Retina (tissue), 1 donor: ENCODE measurements at places on chromosomes 13 and 19.

DNA sequence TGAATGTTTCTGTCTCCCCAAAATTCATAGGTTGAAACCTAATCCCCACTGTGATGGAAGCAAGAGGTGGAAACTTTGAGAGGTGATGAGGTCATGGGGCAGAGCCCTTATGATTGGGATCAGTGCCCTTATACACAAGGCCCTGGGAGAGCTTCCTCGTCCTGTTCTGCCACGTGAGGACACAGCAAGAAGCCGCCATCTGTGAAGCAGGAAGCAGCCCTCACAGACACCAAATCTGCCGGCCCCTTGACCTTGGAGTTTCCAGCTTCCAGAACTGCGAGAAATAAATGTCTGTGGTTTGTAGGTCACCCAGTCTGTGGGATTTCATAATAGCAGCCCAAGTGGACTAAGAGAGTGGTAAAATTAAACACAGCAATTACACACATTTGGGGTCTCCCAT, 737.4 kb downstream of the UQCRFS1 start:
- no peak for DNase-seq

GRCh38 chr19:1715540-1715939, 37.8 kb upstream of the ONECUT3 start:
- peak; percentile 46 for DNase-seq

GRCh38 chr19:7868326-7868670, 5.9 kb downstream of the PRR36 start:
- DNase-seq, result no peak

DNA sequence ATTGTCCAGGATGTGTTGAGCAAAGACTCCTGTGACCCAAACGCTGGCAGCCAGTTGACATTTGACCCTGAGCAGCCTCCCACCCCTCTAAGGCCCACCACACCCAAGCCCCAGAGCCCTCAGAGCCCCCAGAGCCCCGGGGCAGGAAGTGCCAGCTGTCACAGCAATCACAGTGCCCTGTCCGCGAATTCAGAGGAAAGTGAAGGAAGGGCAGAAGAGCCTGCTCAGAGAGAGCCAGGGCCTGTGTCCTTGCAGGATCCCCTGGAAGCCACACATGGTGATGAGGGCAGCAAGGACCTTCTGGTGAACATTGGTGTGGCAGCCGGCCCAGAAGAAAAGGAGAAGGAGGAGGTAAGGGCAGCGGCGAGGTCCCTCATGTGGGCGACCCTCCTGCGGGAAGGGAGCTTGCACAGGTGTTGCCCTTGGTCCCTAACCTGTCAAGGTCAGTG, 63.7 kb downstream of the SPATA13 start:
- no peak for DNase-seq

GRCh38 chr13:87669379-87669978, 1.7 kb upstream of the SLITRK5 start:
- no peak for DNase-seq

GRCh38 chr19:33266974-33267484, 35.3 kb downstream of the CEBPA start:
- DNase-seq, result no peak

- DNase-seq, result peak; percentile 87
Measured at GRCh38 chr13:57631596-57632275, at the start of gene PCDH17. TSS of gene PCDH17 (plus strand) at chr13:57631744. CDS start at chr13:57632547, 803 bp downstream.

DNA sequence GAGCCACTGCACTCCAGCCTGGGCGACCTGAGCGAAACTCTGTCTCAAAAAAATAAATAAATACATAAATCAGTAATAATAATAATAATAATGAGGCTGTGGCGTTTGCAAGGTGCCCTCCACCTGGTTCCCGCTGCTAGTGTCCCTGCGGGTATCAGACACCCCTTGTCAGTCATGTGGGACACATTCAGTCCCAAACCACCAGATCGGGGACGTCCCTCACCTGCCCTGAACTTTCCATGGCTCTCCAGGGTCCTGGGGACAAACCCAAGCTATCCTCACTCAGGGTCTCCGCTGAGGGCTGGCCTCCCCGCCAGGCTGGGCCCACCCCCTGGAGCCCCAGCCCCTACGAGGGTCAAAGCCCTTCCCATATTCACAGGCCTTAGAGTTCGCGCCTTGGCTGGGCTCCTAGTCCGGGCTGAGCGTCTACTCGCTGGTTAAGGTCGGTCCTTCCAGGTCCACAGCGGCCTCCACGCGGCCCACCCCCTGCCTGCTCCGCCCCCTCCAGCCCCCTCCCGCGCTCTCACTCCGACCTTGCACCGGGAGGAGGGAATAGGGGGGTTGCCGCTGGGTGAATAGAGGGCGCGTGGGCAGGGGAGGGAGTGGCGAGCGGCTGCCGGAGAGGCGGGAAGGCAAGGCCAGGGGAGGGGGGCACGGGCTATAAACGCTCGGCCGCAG, 349 bp upstream of the KISS1R start:
- no peak for DNase-seq

DNA sequence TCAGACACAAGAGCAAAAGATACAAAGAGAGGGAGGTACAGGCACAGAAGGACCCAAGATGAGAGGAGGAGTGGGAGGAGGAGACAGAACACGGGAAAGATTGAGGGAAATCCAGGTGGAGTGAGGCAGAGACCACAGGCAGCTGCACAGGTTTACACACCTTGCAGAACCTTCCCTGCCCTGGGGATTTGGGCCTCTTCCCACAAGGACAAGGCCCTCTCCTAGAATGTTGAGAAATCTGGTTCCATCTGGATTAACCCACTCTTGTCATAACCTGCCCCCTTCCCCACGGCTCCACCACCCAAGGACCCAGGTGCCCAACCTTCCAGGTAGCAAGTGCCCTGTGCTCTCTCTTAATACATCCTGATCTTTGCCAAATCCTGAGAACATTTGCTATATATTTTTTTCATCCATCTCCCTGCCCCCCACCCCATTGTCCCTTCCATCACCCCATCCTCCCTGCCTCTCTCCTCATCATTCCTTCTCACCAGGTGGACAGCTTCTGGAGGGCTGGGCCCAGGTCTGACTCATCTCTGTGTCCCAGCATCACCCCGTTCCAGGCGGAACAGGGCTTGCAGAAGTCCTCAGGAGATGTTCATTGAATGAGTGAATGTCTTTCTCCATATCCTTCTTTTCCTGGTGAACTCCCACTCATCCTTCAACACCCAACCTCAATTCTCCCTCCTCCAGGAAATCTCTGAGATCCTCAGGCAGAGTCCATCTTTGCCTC, 8.8 kb upstream of the KLK8 start:
- no peak for DNase-seq

DNA sequence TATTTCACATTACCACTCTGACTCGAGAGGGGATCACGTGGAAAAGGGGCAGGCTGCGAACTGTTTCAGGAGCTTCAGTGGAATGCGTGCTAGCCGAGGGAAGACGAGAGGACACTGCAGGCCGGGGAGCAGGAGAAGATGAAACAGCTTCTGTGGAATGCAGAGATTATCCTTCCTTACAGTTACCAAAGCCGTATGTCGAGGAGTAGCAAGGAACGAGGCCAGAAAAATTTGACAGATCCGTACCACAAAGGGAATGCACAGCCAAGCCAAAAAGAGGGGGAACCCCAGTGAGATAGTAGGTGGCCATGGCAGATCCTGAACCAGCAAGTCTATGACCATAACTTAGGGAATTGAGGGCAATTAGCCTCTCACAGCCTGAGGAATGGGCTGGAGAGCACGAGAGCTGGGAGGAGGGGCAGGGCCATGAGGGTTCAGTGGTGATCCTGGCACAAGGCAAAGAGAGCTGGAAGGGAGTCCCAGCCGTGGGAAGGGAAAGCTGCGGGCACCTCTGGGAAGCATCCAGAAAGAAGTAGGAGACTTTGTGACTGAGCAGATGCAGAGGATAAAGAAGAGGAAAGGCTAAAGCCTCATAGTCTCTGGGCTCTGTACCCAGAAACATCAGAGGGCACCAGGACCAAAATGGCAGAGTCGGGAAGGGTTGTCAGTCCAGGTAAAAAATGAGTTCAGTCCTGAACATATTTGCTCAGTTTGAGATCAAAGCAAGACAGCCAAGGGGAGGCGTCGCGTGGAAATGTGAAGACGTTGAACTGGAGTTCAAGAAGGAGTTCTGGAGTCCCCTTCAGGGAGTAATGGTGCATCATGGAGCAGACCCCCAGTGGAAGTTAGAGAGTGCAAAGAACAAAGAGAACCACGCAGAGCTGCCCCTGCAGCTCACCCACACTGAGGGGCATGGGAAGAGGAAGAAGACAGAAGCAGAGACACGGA, 5.1 kb downstream of the COL4A1 start:
- DNase-seq, result no peak

DNA sequence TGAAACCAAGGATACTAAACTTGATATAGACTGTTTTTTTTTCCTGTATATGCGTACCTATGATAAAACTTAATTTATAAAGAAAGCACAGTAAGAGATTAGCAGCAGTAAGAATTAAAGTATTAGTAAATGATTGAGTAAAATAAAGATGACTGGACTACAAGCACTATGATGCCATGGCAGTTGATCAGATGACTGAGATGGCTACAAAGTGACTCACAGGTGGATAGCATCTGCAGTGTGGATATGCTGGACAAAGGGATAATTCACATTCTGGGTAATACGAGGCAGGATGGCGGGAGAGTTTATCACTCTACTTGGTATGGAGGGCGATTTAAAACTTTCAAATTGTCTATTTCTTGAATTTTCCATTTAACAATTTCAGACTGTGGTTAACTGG, 11.8 kb downstream of the HTR2A start:
- no peak for DNase-seq

DNA sequence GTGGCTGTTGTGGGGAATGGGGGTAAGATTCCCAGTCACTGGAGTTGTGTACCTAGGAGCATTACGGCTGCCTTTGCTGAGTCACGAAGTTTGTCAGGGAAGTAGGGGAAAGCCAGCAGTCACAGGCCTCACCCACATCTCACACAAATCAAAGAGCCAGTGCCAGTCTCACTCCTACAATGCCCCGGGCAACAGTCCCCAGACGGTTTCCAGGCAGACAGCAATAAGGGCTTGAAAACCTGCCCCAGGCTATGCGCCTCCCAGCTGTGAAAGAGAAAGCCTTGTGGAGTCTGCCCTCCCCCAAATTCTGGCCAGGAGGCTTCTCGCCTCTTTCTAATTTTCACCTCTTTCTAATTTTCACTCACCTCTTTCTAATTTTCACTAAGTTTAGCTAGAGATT, 142.3 kb upstream of the EDNRB start:
- no peak for DNase-seq

GRCh38 chr13:45416516-45417128, 1.6 kb downstream of the SLC25A30 start:
- DNase-seq, result no peak

DNA sequence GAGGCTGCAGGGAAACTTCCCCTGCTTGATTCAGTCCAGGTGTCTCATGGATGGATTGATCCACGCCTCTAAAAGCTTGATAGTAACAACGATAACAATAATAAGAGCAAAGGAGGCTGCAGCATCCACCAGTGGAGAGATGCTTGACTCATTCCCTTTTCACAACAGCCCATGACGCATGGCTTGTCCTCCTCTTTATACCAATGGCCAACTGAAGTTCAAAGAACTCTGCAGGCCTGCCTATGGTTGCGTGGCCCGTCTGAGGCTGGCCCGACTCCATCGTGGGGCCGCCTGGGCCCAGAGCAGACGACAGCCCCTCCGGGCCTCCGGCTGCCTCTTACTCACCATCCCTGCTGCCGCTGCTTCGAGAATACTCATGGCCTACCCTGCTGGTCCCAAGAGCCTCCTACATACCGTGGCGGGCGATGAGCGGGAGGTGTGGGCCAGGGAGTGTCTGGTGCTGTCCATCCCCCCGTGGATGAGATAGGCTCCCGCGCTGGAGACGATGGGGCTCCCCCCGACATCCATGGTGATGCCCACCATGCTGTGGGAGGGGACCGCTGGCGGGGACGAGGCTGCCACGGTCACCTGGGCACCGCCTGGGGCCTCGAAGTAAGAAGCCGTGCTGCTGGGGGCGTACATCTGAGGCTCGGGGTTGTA, 61.8 kb upstream of the RANBP3 start:
- DNase-seq, result no peak

DNA sequence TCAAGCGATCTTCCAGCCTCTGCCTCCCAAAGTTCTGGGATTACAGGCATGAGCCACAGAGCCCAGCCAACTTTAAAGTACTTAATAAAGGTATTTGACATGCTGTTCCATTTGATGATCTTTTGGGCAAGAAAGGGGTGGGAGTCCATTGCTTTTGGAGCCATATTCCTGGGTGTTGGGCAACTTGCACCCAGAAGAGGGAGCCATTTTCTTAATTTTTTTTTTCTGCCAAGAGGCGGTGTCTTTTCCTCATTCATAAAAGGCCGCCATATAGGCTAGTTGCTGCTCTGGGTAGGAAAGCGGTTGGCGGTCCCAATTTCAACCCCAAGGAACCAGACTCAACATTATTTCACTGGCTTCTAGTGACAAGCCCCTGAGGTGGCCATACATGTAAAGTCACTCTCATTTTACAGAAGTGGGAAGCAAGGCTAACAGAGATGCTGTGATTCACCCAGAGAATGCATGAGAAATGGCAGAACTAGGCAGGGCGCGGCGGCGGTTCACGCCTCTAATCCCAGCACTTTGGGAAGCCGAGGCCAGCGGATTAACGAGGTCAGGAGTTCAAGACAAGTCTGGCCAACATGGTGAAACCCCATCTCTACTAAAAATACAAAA, 139.6 kb downstream of the CACNA1A start:
- DNase-seq, result peak; percentile 35

- no peak for DNase-seq
Measured at GRCh38 chr13:98951266-98951665, 26.6 kb downstream of the DOCK9 start.

- no peak for DNase-seq
Measured at GRCh38 chr19:10797078-10797477, 38.9 kb downstream of the TMED1 start.

DNA sequence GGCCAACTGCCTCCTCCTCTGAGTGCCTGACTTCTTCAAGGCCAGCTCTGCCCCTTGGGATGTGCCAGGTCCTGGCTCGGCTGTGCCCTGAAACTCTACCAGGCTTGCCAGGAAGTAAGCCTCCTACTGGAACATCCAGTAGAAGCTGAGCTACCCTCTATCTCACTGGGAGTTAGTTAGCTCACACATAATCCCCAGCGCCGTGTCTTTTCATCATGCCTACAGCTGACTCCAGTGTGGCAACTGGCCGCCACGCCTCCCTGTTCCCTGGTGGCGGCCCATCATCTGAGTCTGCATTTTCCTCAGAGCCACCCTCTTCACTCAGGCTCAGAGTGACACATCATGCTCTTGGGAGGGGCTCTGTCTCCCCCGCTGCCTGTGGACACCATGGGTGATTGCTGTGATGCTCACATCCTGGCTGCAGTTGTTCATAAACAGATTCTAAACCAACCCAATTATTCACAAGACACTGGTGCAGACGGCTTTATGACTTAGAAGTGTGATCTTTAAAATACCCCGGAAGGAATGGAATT, 131.9 kb upstream of the IRS2 start:
- DNase-seq, result no peak

DNA sequence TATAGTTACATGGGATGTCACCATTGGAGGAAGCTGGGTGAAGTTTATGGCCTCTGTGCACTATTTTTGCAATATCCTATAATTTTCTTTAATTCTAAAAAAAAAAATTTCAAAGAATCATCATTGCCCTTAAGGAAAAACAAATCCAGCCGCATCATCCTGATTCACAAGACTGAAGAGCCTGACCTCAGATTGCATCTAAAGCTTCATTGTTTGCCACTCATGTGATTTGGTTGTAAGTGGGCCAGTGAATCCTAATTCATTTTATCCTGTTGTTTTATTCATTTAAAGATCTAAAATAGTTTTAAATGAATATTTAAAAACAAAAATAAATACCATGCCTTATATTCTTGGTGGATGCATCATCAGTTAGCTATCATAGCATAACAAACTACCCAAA, 504.5 kb downstream of the TBC1D4 start:
- DNase-seq, result no peak

- no peak for DNase-seq
Measured at GRCh38 chr19:37466277-37466797, 907 bp downstream of the ZNF569 start.

GRCh38 chr13:100526318-100527000, 62.1 kb downstream of the GGACT start:
- DNase-seq, result peak; percentile 59
